NCI-H1417 treated with DMSO at 0.1 percent for 48 hours (cell line): ENCODE measurements at places on chromosomes 16 and 17.

DNA sequence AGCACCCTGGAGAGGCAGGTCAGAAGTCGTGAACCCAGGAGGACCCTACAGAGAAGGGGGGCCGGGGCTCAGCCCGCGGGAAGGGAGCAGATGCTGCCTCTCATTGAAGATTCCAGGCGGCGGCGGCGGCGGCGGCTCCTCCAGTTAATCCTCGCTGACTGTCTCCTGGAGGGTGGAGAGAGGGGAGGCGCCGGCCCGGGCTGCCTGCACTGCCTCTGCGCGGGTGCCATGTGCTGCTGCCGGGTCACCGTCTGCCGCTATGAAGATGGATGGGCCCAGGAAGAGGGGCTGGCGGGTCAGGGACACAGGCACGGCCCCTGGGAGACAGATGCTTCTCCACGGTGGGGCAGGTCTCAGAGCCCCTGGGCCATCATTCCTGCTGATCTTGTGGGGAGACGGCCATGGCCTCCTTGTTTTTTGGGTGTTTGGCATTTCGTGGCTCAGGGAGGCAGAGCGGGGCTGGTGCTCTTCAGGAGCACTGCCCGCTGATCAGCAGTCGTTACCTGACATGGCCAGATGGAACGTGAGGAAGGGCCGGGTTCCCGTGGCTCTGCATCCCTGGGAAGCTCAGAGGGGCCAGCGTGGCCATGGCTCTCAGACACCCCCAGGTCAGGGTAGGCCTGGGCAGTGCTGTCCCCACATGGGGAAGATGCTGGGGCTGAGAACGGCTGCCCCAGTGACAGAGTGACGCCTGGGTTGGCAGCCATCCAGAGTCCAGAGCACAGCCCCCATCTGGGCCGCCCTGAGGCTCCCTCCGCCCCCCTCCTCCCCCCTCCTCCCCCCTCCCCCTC lies 36.1 kb downstream of the GINS2 start:
- peak; percentile 29 for DNase-seq

DNA sequence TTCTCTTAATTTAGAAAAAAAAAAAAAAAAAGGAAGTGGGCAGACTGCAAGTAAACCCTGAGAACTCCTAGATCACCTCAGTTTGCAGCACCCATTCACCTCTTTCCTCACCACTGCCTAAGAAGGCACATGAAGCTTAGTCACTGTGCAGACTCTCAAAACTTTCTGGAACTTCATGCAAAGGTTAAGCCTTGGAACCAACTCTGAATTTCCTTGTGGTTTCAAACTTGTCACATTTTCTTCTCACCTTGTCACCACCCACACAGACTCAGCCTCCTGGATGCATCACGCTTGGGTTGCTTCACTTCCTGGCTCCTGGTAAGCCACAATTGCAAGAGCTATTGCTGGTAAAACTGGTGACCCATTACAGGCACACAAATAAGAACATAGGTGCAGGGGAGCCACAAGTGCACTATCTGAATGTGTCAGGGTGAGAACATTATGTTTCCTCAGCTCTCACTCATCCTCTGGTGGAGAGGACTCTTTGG lies 15.0 kb upstream of the CPD start:
- DNase-seq: no peak

GRCh38 chr17:72942579-72942978 lies 149.9 kb downstream of the SLC39A11 start:
- DNase-seq: no peak

DNA sequence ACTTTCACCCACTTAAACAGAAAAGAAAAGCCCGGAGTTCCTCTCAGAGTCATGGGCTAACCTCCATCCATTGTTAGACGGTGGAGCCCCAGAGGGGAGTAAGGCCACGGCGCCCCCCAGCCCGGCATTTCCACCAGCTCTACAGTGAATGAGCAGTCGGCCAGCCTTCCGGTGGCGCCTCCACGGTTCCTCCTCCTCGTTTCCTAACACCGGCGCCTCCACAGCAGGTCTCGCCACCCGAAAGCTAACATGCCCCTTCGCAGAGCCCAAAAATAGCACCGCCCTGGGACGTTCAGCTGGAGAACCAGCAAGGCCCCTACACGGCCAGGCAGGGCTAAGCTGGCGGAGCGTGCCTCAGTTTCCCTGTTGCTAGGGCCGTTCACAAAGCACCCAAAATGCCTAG lies 858 bp downstream of the MMD start:
- no peak for DNase-seq

- no peak for DNase-seq
These were observed 8.6 kb downstream of the C16orf90 start for GRCh38 chr16:3486506-3487215.

DNA sequence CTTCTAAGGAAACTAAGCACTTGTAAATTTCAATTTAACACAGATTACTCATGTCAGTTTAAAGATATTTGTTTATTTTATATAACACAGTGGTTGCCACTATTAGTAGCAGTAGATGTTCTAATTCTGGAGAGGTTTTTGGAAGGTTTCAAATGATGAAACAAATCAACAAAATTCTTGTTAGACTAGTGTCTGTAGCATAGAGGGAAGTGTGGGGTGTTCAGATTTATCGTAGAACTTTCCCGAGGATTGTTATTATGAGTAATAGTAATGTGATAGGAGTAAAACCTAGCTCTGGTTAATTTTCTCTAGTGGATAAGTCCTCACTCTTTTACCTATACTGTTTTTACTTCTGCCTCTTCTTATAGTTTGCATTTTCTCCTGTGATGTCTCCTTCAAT lies 6.3 kb downstream of the GAN start:
- DNase-seq: no peak

DNA sequence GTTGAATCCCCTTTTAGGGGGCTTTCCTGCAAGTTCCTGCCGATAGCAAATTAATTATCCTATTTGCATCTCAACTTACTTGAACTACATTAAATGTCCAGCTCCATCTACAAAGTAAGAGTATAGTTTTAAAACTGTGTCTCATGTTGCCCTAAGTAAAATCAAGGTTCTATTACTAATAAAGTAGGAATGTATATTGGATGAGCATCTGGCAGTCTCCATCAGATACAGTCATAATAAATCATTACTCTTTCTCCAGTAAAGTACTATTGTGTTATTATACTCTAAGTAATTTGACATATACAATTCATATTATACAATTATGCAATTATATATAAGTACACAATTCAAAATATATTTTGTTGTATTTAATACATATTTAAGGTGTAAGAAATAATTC lies 249.3 kb downstream of the CEP112 start:
- DNase-seq: no peak

GRCh38 chr17:31609996-31610910 lies 218.8 kb downstream of the RAB11FIP4 start:
- no peak for DNase-seq

- no peak for DNase-seq
These were observed 7.8 kb downstream of the IRX5 start for GRCh38 chr16:54938212-54939028.

- no peak for DNase-seq
These were observed 1.5 kb upstream of the FAAP100 start for GRCh38 chr17:81553616-81554181.

GRCh38 chr16:31421587-31421986 lies 6.6 kb downstream of the COX6A2 start:
- DNase-seq: no peak

DNA sequence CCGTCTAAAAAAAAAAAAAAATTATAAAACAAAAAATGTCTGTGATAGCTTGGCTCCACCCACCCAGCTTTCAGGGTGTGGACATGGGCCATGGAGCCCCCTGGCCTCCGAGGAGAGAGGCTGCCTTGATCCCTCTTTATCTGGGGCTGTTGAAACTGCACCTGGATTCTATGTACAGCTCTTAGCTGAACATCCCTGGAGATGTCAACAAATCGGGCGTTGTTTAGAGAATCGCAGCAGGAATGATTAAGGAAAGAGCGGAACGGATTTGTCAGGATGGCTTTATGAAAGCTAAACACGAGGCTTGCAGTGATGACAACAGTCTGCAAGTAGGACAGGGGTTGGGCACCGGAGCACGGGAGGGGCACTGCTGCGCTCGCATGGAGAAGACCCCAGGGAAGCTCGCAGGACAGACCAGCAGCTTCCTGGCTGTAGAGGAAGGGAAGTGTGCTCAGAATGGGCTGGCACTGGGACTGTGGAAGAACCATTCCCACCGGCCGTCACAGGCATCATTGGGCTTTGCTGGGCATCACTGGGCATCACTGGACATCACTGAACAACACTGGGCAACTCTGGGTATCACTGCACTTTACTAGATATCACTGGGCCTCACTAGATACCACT lies 195.8 kb upstream of the FOXF1 start:
- no peak for DNase-seq

GRCh38 chr17:75622771-75623273 lies 10.4 kb upstream of the SMIM5 start:
- DNase-seq: no peak

DNA sequence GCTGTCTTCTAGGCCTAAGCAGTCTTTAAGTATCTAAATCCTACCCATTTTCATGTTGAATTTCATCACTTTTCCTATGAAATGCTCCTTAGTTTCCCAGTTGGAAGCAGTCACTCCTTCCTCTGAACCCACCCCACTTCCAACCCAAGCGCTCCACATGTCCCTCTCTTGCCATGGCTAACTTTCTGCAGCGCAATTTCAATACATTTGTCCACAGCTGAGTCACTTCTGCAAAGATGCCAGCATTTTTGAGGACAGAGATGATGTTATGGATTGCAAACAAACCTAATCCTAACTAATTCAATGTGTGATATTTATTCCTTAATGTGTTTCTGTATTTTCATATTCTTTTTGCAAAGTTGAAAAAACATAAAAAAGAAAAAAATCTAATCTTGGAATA lies 71.7 kb downstream of the HLF start:
- no peak for DNase-seq

- DNase-seq: no peak
These were observed 4.1 kb downstream of the RNF167 start for GRCh38 chr17:4944163-4944553.

DNA sequence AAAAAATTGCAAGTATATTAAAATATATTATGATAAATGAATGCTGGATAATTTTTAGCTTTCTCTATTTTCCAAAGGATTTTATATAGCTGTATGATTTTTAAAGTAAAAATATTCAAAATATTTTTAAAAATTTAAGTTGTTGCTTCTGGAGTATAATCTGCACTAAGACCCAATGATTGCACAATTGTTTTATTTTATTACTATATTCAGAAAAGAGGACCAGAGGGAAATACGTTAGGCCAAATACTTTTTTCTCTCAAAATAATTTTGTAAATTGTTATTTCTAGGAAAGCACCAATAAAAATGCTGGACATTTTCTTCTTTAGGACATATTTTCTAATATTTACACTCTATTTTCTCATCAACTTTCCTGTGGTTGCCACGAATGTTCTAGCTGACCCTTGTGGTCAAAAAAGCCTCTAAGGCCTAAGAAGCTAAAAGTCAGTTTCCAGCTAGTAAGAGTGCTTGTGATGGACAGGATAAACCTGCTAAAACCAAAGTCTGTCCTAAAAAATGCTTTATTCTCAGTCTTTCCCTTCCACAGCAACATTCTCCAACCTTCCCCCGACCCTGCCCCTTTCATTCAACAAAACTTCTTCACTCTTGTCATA lies 31.2 kb downstream of the MMD start:
- no peak for DNase-seq

- no peak for DNase-seq
These were observed 53.2 kb downstream of the SLC39A11 start for GRCh38 chr17:73039282-73039681.

GRCh38 chr17:57750109-57750871 lies 5.2 kb upstream of the CCDC182 start:
- DNase-seq: no peak

DNA sequence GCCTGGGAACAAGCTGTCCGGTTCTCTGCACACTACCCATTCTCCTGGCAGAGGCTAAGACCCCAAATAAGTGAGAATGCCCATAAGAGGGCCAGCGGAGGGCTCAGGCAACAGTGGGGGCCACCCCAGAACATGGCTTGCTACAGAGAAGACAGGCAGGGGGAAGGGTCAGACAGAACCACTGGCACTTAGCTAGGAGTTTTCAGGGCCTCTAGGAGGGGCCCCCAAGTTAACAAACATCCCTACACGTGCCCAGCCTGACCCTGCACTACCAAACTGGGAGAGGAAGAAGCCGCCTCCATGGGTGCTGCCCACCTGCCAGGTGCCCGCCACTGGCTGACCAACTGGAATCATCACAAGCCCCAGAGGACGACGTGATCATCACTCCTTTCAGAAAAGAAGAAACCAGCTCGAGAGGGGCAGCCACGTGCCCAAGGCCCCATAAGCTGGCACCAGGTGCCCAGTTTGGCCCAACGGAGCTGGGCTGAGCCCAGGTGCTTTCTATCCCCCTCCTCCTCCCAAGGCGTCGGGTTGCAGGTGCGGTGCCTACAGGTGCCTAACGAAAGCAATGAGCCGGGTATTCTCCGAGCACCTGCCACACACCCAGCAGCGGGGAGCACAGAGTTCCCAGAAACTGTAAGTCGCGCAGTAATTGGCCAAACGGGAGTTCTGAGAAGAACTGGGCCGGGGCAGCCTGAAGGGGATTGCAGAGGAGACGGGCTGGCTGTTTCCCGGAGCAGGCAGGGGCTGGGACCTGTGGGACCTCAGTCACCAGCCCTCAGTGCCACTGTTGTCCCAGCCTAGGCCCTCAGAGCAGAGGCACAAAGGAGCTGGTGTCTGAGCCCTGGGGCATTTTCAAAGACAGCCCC lies 13.2 kb downstream of the RPH3AL start:
- DNase-seq: peak; percentile 19

GRCh38 chr16:1908983-1909382 lies 9.2 kb downstream of the HS3ST6 start:
- DNase-seq: no peak

DNA sequence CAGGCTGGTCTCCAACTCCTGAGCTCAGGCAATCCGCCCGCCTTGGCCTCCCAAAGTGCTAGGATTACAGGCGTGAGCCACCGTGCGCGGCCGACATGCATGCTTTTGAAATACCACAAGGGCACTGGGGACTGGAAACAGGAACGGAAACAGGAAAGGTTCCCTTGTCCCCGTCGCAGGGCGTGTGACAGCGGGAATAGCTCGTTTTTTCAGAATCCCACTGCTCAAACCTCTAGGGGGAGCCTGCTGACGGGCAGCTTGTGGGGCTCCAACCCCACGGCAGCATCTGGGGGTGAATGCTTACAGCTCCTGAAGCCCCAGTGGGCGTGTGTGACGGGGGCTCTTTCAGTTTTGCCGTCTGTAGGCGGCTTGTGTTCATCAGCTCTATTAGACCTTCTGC lies 18.8 kb upstream of the ASGR2 start:
- no peak for DNase-seq

DNA sequence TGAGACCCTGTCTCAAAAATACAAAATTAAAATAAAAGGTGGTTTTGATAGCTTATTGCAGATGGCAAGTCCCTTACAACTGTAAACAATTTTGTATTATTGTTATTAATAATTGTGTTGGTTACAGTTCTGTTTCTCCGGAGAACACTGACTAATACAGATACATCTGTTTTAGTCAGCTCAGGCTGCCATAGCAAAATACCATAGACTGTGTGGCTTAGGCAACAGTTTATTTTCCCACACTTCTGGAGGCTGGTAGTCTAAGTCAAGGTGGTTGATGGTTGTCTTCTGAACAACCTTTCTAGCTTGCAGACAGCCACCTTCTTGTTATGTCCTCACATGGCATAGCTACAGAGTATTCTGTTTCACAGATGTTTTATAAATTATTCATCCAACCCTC lies 14.2 kb upstream of the IL21R start:
- DNase-seq: no peak
